ENCODE measurements at places on chromosomes 3 and 15.

DNA sequence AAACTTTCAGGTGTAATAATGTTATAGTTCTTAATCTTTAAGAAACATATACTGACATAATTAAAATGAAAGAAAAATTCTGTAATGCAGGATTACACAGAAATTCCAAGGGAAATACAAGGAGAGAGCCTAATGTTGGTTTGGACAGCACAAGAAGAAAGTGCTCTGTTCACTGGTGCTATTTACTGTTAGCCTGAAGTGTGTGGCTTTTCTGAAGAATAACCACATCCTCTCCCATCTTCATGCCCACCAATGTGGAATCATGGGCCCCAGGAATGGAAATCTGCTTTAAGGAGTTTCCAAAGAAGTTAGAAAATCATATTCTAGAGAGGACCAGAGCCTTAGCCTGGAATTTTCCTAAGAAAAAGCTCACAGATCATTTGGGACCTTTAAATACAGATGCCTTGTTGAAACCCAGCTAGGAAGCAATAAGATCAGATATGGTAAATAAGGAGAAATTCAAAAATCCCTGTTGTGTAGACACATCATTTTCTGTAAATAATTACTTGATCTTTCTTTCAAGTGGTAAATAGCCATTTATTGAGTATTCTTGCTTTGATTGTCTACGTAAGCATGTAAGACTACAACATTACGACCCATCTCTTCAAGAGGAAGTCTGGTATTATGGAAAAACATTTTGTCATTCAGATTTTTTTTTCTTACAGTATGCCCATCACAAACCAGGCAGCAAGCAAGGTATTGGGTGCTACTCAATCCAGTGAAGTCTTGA lies 10.3 kb upstream of the USP50 start:
- no peak for DNase-seq

GRCh38 chr3:185503521-185503920 lies 4.7 kb upstream of the TMEM41A start:
- DNase-seq, result no peak

DNA sequence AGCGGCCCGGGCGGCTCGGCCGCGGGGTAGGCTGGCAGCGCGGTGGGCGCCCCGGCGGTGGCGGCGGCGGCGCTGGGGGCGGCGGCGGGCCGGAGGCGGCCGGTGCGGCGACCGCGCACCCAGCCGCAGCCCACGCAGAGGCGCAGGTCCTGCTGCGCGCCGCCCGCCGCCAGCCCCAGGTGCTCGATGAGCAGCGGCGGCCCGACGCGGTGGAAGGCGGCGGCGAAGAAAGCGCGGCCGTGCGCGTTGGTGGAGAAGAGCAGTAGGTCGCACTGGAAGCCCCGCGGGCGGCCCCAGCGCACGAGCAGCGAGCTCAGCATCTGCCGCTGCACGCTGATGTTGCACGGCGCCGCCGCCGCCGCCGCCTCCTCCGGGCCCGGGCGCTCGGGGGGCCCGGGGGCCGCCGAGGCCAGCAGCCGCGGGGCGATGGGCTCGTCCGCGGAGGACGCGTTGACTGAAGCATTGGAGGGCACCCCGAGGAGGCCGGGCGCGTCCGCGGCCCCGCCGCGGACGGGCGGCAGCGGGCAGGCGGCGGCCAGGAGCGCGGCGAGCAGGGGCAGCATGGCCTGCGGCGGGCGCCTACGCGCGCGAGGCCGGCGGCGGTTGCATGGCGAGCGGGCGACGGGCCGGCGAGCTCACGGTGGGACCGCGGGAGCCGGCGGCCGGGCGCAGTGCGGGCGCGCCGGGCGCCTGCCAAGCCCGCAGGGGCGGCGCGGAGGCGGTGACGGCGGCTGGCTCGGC lies 452 bp downstream of the TMEM158 start:
- DNase-seq, result no peak

GRCh38 chr3:150748684-150749047 lies 14.3 kb downstream of the SIAH2 start:
- no peak for DNase-seq

DNA sequence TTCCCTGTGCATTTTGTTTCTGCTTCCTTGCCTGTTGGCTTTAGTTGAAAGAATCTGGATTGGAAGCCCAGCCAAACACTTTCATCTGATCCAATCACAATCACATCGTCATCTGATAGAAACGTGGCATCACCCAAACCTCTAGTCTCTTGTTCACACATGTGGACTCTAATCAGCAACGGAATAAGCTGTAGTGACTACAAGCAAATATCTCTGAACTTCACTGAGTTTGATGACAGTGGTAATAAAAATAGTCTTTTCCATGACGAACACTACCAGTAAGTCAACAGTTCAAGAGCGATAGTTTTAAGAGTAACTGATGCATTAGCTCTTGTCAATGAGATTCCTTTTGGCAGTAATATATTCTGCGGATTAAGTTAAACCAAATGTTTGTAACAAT lies 22.8 kb upstream of the MECOM start:
- DNase-seq, result no peak
